Activated T-helper 1 cell treated with anti-CD3 and anti-CD28 coated beads, Interleukin-12 subunit alpha, Interleukin-12 subunit beta, Interleukin-2, Interleukin-4 antibody, amounts not matched to agents 30 ng/mL and 10 ng/mL and 1 ng/mL, durations not matched to agents 14 hours and 24 hours and 36 hours (primary cell): ENCODE measurements at places on chromosomes 3 and 15.

DNA sequence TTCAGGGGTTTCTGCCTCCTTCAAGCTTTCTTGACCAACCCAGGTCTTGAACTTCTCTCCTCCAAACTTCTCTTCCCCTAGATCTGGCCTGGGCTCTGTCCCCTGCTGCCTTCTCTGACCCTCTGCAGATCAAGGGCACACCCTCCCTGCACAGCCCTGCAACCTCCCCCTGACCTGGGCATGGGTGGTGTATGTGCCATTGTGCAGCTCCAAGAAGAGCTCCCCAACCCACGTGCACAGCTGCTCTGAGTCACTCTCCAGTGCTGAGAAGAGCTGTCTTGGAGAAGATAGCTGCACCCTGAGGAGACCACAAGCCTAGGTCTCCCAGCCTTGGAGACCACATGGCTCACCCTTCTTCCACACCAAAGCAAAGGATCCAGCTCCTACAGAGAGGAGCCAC lies 8.0 kb downstream of the MAN2C1 start:
- no peak for DNase-seq

DNA sequence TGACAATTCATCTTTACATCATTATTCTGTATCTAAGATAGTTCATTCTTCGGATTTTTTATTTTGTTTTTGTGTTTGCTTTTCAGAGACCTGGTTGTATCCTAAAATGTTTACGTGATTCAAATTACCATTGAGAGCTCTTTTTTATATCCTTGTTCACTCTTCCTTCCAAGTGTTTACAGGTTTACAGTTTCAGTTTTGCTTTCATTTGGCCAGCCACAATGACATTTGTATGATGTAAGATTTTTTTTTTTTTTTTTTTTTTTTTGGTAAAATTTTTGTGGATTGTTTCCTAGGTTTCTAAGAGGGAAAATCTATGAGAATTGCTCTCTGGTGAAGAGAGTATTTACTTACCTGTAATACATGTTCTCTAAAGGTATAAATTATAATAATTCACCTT lies 55.0 kb downstream of the SETD5 start:
- DNase-seq, result no peak

- no peak for DNase-seq
Measured at GRCh38 chr3:13009946-13010315, 63.3 kb downstream of the IQSEC1 start.

DNA sequence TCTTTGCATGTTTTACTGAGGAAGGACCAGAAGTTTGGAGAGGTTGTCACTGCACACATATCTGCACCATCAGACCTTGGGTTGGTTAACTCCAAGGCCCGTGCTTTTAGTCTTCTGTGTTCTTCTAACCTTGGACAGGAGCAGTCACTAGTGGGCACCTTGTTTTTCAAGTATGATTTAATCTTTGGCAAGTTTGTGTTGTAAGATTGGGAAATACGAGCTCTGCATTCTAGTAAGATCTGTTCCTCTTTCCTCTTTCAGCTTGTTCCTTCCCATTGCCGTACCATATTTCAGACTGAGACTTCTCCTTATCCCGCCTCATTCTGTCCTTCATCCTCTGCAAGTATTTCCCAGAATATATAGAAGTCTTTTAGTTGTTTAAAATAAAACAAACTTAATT lies 5.1 kb downstream of the TMOD2 start:
- no peak for DNase-seq

- no peak for DNase-seq
Measured at GRCh38 chr3:66093981-66094380, 55.3 kb upstream of the MAGI1 start.

- DNase-seq, result no peak
Measured at GRCh38 chr3:20051123-20051806, 11.0 kb downstream of the KAT2B start.

DNA sequence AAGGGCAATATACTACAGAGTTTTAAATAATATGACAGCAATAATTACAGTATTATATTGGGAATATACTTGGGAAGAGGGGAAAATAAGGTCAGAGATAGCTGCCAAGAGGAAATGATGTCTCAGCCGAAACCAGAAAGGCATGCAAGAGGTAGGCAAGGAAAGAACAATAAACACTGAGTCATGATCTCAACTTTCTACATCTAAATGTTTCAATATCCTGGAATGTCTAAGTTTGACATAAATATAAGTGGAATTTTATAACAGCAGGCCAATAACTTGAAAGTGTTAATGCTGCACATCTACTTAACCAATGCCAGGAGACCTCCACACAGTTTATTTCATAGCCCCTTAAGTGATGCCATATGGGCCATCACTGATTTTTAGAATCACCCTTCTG lies 99.8 kb upstream of the CPNE4 start:
- DNase-seq, result no peak

DNA sequence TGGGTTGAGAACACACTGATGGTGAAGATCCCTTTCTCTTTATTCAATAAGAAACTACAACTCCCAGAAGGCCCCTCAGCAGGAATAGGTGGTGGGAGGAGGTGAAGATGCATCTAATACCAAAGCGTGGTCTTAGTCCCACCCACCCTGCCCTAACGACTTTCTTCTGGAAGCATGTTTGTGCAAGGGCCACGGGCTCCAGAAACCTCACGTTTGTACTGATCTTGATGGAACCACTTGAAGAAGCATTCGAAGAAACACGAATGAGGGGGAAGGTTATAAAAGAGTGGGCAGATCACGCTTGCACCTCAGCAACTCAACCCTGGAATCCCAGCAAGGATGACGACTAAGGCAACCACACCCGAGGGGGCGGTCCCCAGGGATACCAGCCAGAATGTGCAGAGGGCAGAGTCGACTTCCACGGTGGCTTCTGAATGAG lies 10.6 kb upstream of the SLC25A36 start:
- DNase-seq, result no peak

- no peak for DNase-seq
Measured at GRCh38 chr15:59168536-59168935, 38.1 kb upstream of the LDHAL6B start.

- no peak for DNase-seq
Measured at GRCh38 chr3:183988216-183988790, 29.4 kb downstream of the ABCC5 start.

- DNase-seq, result no peak
Measured at GRCh38 chr15:75061272-75061671, 37.9 kb downstream of the PPCDC start.

DNA sequence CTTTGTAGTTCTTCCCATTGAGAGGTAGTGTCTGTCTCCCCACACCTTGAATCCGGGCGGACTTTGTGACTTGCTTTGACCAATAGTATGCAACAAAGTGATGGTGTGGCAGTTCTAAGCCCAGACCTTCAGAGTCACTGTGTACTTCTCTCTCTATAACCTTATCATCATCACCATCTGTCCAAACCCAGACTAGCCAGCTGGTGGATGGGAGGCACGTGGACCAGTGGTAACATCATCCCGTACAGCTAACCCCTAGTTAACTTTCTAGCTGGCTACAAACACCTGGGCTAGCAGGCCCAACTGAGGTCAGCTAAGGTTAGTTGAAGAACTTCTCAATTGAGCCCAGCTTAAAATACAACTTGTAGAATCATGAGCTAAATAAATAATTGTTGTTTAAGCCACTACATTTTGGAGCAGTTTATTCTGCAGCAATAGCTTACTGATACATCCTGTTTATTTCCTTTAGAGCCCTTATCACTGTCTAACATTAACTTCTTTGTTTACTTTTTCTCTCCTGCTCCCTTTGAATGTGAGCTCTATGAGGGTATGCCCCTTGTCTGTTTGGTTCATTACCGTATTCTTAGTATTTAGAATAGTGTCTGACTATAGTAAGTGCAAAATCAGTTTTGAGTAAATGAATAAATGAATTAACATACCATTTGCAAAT lies 11.5 kb upstream of the CCR9 start:
- DNase-seq, result no peak

DNA sequence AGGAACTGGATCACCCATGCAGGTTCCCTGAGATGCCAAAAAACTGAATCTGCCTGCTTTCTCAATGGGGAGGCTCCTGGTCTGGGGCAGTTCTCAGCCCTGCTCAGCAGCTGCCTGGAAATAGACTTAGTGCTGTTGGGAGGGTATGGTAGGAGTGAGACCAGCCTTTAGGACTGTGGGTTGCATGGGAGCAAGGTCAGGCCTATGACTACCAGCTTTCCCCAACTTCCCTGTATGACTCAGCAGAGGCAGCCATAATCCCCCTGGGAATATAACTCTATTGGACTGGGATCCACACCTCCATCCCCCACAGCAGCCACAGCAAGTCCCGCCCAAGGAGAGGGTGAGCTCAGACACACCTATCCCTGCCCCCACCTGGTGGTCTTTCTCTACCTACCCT lies 87.0 kb downstream of the CFAP44 start:
- DNase-seq, result no peak

GRCh38 chr3:157700405-157700804 lies 197.2 kb upstream of the VEPH1 start:
- DNase-seq, result no peak

- DNase-seq, result no peak
Measured at GRCh38 chr3:194057570-194058188, 78.3 kb upstream of the HES1 start.

DNA sequence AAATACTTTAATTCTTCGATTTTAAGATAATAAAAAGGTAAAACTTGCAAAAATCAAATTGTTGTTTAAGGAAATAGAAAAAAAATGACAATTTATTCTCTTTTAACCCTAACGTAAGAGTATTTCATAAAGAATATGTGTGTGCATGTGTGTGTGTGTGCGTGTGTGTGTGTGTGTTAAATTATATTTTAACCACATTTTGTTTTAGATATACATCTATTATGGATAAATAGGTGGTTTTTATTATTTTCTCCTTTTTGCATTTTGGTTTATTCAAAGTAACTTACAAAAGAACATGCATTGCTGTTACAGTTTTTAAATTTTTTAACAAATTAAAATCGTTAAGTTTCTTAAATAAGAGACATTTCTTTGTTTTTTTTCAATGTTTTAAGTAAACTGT lies 414.4 kb downstream of the NAALADL2 start:
- no peak for DNase-seq

- no peak for DNase-seq
Measured at GRCh38 chr3:188944108-188944507, 227.7 kb upstream of the TPRG1 start.

DNA sequence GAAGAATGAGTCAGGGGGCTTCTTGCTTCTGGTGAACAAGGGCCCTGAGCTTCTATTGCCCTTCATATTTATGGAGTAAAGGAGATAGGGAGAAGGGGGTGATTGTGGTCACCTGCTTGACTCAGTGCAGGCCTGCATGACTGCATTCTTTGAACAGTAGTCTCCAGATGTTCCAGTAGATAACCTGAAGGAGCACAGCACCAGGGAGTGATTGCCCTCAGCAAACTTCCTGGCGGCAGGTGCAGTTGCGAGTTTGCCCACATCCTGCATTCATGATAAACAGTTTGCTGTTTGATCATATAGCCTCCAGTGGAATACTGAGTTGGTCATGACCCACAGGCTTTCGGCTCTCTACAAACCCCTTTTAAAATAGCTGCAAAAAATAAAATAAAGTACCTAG lies 1632.7 kb downstream of the OTOL1 start:
- DNase-seq, result no peak

DNA sequence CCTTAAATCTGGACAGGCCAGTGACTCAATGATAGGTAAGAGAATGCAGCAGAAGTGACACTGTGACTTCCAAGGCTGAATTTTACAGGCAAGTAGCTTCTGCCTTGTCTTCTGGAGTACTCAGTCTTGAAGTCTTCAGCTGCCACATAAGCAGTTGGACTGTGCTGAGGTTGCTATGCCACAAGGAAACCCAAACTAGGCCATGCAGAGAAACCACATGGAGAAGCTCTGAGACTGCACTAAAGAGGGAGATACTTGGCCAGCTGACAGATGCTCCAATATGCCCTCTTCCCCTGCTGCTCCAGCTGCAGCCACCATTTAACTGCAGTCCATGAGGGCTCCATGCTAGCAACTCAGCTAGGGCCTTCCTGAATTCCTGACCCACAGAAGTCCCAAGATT lies 119.4 kb upstream of the GADL1 start:
- DNase-seq, result no peak

DNA sequence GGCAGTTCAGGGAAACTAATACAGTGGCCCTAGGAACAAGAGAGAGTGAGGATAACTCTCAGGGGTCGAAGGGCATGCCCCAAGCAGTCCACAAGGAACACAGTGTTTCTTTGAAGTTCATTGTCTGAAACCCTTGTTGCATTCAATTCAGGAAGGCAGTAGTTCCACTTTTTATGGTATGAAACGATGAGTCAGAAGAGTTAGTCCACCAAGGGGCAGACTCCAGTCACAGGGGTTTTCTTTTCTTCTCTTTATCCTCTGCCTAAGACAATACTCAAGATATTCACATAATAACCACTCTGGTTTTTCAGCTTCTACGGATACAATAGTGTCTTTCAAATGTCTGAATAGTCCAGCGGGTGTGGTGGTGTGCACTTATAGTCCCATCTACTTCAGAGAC lies 23.7 kb upstream of the TICRR start:
- DNase-seq, result no peak

GRCh38 chr3:159796744-159797143 lies 191.9 kb upstream of the IL12A start:
- DNase-seq, result no peak

DNA sequence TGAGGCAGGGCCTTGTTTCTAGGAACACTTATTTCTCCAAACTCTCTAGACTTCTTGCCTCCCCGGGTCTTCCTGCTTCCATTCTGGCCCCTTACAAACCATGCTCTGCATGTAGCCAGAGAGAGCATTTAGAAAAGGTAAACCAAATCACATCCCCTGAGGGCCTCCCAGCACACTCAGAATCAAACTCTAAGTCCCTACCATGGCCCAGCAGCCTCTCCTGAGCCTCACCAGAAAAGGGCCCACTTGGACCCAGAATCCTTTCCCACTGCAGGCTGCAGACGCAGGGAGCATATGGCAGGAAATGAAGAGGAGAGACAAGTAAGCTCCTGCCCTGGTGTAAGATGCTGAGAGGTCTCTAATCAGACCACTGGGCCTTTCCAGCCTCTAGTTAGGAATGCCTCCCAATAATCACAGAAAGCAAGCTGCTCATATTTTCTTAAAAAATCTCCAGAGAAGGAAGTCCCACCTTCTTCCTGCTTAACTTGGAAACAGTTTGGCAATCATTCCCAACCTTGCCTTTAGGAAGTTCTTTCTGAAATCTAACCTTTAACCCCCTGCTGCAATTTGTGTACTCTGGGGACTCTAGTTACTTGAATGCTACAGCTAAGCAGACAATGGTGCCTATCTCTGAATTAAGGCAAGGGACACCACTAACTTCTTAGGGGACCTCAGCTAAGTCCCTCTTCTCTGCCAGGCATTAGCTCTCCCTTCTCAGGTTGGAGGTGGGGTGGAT lies 4.2 kb downstream of the AMOTL2 start:
- no peak for DNase-seq

- peak; percentile 38 for DNase-seq
Measured at GRCh38 chr15:40217166-40217824, 21.6 kb upstream of the PAK6 start.

- no peak for DNase-seq
Measured at GRCh38 chr15:88246081-88246480, 10.5 kb downstream of the NTRK3 start.

DNA sequence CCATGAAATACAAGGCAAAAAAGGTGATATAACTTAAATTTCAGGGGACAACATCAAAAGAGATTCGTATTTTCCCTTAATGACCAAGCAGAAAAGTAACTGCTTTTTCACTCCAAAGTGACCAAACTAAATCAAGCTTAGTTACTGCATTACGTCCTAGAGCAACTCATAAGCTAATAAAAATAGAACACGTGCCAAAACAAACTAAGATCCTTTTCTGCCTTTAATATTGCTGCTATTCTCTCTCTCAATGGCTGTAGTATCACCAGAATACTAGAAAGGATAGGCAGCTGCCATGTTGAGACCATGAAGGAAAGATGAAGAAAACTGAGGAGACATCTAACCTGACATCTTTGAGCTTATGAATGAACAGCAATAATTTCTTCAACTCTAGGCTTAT lies 43.3 kb downstream of the UBXN7 start:
- DNase-seq, result no peak
